ENCODE measurements at places on chromosomes 5 and 9.
A peak's percentile ranks its signal among the peaks of the same experiment; 100 is the strongest.

GRCh38 chr5:135857630-135858311, 23.3 kb downstream of the SLC25A48 start:
- DNase-seq = no peak

- DNase-seq = no peak
These were observed 19.9 kb downstream of the NOTCH1 start for GRCh38 chr9:136525841-136526499.

DNA sequence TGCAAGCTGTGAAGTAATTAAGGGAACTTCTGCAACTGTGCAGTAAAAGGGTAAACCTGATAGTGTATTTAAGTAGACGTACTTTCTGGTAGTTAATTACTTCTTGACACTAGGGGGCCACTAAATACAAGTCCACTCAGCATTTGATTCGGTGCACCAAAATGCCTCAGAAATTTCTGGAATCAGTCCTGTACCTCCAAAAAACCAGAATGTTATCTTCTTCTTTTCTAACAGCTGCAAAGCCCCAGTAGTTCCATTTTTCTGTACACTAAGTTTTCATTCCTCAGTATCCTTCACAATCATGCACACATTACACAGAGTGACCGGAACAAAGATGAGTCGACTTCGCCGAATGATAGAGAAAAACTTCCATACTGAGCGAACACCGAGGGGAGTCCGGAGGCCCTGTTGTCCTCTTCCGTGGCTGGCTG, 484 bp downstream of the GFM2 start:
- peak; percentile 3 for DNase-seq

DNA sequence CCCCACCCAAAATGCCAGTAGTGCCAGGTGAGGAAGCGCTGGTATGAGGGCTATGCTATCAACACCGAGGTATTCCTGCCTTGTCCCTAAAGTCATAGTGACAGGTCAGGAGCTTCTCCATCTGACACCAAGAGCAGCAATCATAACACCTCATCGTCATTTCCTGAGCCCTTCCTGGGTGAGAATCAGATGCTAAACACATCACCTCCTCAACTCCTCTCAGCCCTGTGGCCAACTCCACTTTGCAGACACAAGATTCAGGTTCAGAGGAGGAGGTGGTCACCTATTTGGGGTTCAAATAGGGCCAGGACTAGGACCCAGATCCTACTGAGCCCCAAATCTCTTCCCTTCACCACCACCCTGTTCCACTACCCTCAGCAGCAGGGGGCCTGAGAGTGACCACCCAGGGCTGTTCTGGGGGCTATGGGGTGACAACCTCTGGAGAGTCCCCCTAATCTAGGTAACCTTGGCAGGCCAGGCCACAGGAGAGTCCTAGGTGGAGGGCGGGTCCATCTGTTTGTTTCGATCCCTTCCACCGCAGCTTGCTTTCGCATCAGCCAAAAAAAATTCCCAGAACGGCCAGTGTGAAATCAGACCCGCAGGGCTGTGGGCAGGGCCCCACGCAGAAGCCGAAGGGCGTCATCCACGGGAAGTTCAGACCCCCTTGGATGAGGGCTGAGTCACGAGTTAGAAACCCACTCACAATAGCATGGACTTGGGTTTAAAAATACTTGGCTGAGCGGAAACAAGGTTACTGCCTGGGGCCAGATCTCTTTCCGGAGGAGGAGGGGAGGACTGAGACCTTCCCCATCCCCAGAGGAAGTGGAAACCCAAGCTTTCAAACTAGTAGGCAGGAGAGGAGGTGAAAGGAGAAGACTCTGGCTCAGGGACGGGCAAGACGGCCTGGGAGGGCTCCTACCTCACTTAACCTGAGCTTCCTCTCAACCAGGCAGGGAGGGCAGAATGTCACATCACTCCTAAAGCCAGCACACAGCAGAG, 8.7 kb downstream of the STK10 start:
- DNase-seq = peak; percentile 54

DNA sequence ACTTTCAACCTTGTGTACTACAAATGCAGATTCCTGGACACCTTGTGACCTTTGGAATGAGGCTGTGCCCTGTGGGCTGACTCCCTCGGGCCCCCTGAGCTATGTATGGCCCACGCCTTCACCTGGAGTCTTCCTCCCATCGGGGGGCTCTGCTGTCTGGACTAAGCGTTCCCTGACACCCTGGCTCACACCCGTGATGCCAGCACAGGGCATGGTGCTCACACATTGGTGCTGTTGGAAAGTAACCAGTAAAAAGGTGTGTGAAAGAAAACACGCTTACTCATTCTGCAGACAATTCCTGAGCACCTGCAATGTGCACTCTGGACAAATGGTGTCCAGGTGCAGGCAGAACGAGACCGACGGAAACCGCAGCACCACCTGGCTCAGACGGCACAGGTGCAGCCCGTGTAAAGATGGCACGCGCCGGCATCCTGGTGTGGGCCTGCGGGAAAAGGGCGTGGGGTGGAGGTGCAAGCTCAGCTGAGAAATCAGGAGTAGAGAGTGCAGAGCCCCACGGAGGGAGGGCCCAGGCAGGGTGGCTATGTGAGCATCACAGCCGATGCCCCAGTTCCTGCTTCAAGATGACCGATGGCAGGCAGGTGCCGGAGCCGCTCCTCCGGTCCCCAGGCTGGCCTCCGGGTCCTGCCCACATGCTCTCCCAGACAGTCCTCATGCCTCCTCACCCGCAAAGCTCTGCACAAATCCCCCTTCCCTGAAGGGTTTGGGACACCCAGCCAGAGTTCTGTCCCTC, 11.0 kb downstream of the LPCAT1 start:
- no peak for DNase-seq

- no peak for DNase-seq
These were observed 910.2 kb upstream of the DMAC1 start for GRCh38 chr9:8709731-8710130.

- DNase-seq = no peak
These were observed 36.5 kb downstream of the KCNIP1 start for GRCh38 chr5:170540271-170540670.

Data from stimulated activated naive CD4-positive, alpha-beta T cell treated with Interleukin-2 at 50 U/mL for 16 hours (primary cell).